ENCODE measurements at places on chromosomes 16 and 17.
A peak's percentile ranks its signal among the peaks of the same experiment; 100 is the strongest.

GRCh38 chr17:79953335-79953734, 82.3 kb downstream of the TBC1D16 start:
- no peak for DNase-seq

DNA sequence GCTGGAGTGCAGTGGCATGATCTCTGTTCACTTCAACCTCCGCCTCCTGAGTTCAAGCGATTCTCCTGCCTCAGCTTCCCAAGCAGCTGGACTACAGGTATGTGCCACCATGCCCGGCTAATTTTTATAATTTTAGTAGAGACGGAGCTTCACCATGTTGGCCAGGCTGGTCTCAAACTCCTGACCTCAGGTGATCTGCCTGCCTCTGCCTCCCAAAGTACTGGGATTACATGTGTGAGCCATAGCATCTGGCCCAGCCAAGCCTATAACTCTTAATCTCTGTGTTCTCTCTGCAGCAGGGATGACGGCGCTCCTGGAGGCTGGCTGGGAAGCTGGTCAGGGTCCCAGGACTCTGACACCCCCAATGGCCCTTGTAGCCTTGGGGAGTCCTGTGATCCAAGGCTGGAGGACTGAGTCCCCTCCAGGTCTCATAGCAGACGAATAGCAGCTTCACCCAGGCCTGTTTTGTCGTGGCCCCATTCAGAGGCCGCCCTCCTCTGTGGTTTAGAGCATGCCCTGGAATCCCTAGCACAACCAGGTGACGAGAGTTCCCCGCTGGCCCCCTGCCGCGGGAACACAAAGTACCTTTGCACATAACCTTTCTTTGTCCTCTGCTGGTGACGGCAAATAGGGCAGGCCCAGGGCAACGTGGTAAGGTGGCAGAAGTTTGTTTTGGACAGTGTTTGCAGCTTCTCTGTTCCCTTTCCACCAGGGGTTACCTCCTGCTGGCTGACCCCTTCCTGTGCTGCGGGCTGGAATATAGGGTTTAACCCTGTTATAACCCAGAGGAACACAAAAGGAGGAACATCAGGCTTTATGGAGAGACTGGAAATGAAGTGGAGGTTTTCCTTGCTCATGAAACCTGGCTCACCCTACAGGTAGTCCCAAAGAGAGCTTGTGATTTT, 43.0 kb upstream of the TOB1 start:
- no peak for DNase-seq

- DNase-seq: no peak
These were observed 7.7 kb downstream of the HAPSTR1 start for GRCh38 chr16:9099131-9099625.

DNA sequence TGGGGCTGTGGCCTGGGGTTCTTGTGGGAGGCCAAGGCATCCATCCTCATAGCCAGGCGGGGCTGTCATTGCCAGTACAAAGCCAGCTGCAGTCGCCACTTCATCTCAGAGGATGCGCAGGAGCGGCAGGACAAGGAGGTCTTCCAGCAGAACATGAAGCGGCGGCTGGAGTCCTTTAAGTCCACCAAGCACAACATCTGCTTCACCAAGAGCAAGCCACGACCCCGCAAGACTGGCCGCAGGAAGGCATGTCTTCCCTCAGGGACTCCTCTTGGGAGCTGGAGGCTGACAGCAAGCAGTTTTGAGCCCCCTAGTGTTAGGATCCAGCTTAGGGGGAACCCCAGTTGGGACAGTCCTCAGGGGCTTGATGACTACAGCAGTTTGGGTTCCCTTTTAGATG, 15.1 kb upstream of the PLEKHG4 start:
- DNase-seq: no peak

DNA sequence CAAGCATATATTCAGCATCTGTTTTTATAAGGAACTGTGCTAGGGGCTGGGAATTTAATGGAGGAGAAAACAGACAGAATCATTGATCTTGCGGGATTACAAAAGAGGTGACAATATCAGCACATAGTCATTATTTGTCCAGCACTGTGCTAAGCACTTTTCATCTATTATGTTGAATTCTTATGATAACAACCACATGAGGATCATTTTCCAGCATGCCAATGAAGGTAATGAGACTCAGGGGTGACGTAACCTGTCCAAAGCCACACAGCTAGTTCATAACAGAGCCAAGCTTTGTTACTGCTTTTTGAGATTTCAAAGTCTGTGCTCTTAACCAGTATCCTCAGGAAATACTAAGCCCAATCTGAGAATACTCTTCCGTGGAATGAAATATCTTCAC, 503.3 kb downstream of the CDH13 start:
- DNase-seq: no peak

DNA sequence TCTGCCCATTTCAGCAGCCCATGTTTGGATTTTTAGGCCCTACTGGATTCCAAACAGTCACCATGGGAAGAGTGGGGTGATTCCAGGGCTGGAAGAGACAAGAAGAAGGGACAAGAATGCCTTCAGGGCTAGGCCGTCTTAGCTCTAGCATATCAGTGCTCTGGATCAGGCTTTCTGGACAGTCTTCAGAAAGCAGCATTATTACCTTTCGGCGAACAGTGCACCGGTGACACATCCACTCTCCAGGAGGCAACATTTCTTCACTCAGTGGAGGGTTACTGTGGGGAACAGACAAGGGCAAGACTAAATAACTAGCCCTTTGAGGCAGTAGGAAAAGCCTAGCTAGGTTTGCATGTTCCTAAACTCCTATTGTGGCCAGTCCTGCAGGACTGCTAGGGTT, 23.9 kb upstream of the DHRS13 start:
- DNase-seq: no peak

- no peak for DNase-seq
These were observed 3.8 kb upstream of the NPB start for GRCh38 chr17:81898029-81898866.

- DNase-seq: no peak
These were observed 14.9 kb downstream of the SETD6 start for GRCh38 chr16:58530179-58530578.

- no peak for DNase-seq
These were observed 12.5 kb downstream of the FAHD1 start for GRCh38 chr16:1839554-1839953.

DNA sequence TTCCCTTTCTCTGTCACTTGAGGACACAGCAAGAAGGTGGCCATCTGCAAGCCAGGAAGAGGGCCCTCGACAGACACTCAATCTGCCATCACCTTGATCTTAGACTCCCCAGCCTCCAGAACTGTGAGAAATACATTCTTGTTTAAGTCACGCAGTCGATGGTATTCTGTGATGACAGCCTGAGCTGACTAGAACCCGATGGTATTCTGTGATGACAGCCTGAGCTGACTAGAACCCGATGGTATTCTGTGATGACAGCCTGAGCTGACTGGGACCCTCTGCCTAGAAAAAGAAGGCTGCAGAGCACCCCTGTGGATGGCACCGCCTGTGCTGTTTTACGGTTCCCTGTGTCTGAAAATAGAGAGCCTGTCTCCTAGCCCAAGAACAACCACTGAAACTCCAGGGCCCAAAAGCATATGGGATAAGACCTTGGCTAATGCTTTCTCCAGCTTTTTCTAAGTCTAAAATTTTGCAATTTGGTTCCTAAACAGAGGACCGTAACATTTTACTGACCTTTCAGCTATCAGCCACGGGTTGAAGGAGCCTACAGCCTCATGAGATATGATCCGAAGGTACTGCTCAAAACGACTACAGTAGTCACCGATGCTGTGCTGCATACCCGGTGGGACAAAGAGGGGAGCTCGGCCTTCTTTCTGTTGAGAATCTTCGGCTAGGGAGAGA, 33.1 kb upstream of the PITPNM3 start:
- DNase-seq: no peak

GRCh38 chr16:85284141-85284817, 172.0 kb upstream of the CIBAR2 start:
- DNase-seq: peak; percentile 62

- DNase-seq: no peak
These were observed 5.8 kb upstream of the MYCBPAP start for GRCh38 chr17:50502301-50502990.

DNA sequence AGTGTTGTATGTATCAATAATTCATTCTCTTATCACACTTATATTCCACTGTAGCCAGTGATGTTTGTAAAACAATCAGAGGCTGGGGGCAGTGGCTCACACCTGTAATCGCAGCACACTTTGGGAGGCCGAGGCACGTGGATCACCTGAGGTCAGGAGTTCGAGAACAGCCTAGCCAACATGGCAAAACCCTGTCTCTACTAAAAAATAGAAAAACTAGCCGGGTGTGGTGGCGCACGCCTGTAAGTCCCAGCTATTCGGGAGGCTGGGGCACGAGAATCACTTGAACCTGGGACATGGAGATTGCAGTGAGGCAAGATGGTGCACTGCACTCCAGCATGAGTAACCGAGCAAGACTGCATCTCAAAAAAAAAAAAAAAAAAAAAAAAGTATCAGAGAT, 217.0 kb downstream of the CPPED1 start:
- no peak for DNase-seq

DNA sequence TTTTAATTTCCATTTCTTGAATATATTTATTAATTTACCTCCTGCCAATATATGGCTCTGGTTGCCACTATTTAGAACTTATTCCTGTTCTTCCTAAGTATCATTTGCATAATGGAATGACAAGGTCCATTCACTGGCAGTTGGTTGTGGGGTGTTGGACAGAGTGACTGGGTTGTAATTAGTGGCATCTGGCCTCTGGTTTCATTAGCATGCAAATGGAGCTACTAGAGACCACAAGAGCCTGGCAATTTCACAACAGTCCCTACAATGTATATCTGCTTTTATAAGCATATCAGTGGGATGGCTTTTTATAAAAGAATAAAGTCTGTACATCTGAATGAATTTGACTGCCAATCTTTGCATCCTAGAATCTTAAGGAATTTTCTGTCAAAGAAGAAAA, 1030.9 kb upstream of the CDH8 start:
- no peak for DNase-seq

DNA sequence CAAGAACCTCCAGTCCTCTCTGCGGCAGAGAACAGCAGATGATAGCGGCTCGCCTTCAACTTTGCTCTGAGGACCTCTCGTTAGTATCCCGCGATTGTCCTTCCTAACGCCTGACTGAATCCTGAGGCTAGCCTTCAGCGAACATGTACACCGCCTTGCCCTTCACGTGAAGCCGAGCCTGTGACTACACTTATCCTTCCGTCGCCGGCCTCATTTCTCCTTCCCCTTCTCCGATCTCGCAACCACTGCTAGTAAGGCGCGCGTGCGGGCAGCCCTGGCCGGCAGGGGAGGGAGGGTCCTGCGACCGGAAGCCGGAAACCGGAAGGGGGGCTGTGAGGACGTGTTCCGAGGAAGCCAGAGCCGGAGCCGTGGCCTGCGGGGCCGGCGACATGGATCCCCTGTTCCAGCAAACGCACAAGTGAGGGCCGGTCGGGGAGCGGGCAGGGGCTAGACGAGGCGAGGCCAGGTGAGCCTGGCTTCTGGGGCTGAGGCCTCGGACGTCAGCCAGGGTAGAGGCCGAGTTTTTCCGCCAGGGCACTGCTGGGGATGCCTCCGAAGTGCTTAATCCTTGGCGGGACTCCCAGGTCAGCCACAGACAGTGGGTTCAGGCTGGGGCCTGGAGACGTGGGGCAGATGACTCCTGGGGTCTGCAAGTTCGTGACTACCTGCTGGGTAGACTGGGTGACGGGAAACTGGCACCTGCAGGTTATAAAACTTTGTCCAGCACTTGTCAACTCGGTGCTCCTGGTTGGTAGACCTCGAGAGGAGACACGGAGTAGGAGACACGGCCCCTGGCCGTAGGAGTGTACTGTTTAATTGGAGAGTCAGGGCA, at the start of gene GOSR2:
Gene GOSR2 (plus strand): TSS at position 357 of the 832 bp plus-strand sequence. CDS start 33 bp downstream, at position 390.
- DNase-seq: peak; percentile 89

- DNase-seq: no peak
These were observed 26.0 kb downstream of the MSI2 start for GRCh38 chr17:57282296-57282695.

DNA sequence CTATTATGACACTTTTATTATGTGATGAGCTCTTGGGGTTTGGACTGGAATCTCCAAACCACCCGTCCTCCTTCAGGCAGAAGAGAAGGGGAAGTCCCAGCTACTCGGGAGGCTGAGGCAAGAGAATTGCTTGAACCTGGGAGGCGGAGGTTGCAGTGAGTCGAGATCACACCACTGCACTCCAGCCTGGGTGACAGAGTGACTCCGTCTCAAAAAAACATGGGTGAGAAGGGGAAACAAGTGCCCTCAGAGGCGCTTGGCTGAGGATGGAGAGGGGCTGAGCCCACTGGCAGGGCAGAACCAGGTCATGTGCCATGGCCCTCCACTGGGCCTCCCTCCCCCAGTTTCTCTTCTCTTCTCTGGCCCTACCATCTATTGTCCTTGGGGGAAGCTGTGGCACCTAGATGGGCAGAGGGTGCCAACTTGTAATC, 120.9 kb upstream of the SMURF2 start:
- DNase-seq: no peak

DNA sequence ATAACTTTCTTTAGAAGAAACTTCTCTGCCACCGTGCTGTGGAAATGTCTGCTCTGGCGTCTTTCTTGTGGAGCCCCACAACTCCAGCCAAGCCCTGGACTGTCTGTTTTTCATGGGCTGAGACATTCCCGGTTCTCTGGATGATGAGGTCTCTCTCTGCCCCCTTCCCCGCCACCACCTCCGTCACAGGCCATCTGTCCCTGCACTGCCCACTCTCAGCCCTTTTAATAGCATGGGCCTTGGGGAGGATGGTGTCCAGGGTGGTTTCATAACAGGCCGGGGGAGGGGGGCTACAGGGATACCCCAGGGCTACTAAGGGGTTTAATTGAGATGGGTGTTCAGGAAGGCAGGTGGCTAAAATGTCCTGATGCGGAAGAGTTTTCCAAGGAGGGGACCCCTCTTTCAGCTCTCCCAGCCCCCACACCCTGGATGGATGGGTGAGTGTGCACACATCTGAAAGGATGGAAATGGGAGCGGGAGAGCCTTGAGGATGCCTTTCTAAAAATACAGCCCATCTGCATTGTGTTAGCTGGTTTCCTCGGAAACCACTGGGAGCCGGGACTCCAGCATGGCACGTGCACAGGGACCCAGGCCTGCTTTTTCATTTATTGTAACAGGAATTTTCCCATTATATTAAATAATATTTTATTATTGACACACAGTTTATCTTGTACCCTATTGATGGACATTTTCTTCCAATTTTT, 14.6 kb upstream of the NDRG4 start:
- DNase-seq: no peak

DNA sequence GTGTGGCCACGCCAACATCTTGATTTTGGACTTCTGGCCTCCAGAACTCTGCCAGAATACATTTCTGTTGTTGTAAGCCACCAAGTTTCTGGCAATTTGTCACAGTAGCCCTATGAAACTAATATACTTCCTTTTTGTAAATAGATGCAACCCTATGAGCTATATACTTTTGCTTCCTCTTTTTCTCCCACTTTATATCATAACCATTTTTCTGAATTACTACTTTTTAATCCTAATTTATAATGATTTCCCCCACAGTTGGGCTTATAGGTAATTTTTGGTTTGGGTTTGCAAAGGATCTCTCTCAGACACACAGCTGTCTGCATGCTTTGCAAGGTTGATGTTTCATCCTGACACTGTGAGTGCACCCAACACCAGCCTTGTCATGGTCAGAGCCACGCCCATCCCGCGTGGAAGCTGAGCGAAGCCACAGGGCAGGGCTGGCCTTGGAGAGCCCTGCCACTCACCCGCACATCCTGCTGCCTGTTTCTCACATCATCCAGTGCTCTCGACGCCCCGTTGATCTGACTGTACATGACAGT, 5.8 kb downstream of the TRIM25 start:
- DNase-seq: no peak

Measured in NCI-H2107 (cell line).